Common myeloid progenitor, CD34-positive (primary cell): ENCODE measurements at places on chromosomes 7 and 10.
A peak's percentile ranks its signal among the peaks of the same experiment; 100 is the strongest.

DNA sequence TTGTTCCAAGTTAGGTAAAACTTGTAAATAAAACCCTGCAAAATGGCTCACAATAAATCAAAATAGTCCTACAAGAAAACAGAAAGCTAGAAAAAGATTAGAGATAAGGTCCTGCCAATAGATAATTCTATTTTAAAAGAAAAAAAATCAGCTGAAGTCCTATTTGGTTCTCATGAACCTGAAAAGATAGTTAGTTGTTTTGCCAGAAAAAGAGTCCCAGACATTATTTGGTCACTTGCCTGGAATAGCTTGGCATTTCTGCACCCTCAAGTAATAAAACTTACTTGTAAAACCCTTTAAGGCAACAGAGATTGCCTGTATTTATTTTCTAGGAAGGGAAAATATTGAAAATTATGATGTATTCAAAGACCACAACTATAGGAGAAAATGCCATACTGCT lies 47.7 kb downstream of the LRRN3 start:
- H3K27ac ChIP-seq, result peak overlapping the region; percentile 72
- H3K4me1 ChIP-seq, result peaks cover 25% of the 10 kb centered on the region
- no peak for DNase-seq
- no peaks in the 10 kb centered on the region for H3K36me3 ChIP-seq
- H3K27me3 ChIP-seq, result no peaks in the 10 kb centered on the region
- H3K4me3 ChIP-seq, result no peak overlapping the region

GRCh38 chr7:17774716-17775288 lies 165.5 kb downstream of the SNX13 start:
- H3K27ac ChIP-seq, result no peak overlapping the region
- no peak overlapping the region for H3K4me3 ChIP-seq
- H3K27me3 ChIP-seq, result no peaks in the 10 kb centered on the region
- H3K36me3 ChIP-seq, result no peaks in the 10 kb centered on the region
- peak; percentile 36 for DNase-seq
- H3K4me1 ChIP-seq, result peaks cover 8% of the 10 kb centered on the region

DNA sequence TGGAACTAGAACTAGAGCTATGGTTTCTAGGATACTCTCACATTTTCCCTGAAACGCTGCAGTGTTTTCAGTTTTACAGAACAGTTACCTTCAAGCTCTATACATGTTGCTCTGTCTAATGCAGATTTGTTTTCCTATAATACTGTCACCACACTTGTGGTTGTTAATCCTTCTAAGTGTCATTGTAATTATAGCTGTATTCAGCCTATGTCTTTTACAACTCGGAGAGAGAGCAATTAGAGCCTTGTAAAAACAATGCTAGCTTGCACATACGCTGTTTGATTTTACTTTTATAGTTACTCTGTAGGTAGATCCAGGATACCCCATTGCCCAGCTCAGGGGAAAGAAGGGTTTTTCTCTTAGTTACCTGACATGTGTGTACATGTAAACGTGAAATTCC lies 55.1 kb downstream of the ATOH7 start:
- no peak for DNase-seq
- H3K27me3 ChIP-seq, result no peaks in the 10 kb centered on the region
- no peaks in the 10 kb centered on the region for H3K36me3 ChIP-seq
- no peak overlapping the region for H3K4me3 ChIP-seq

- H3K27ac ChIP-seq, result no peak overlapping the region
- no peak overlapping the region for H3K4me3 ChIP-seq
- DNase-seq, result peak; percentile 72
- H3K36me3 ChIP-seq, result peaks cover 58% of the 10 kb centered on the region
These were observed 118.9 kb downstream of the APBB1IP start for GRCh38 chr10:26556748-26557640.

DNA sequence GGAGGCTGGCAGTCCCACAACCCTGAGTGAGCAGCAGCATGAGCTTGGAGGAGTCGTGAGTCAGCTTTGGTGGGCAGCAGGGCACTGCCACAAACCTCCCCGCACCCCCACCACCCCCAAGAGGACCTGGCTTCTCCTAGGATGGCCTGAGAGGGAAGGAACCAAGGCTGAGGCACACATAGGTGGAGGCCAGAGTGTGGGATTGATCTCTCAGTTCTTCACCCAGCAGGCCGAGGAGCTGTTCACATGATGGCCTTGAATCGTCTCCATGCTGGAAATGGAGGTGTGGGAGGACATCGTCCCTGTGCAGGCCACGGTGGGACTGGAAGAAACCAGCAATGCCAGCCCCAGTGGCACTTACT lies 17.4 kb upstream of the GDF10 start:
- no peak overlapping the region for H3K4me3 ChIP-seq
- H3K27me3 ChIP-seq, result peaks cover 2% of the 10 kb centered on the region
- H3K36me3 ChIP-seq, result no peaks in the 10 kb centered on the region
- H3K4me1 ChIP-seq, result no peaks in the 10 kb centered on the region
- no peak for DNase-seq
- H3K27ac ChIP-seq, result no peak overlapping the region

GRCh38 chr10:6643962-6644361 lies 63.9 kb upstream of the PRKCQ start:
- H3K27me3 ChIP-seq, result no peaks in the 10 kb centered on the region
- no peak overlapping the region for H3K4me3 ChIP-seq
- DNase-seq, result peak; percentile 36
- H3K4me1 ChIP-seq, result peaks cover 4% of the 10 kb centered on the region

DNA sequence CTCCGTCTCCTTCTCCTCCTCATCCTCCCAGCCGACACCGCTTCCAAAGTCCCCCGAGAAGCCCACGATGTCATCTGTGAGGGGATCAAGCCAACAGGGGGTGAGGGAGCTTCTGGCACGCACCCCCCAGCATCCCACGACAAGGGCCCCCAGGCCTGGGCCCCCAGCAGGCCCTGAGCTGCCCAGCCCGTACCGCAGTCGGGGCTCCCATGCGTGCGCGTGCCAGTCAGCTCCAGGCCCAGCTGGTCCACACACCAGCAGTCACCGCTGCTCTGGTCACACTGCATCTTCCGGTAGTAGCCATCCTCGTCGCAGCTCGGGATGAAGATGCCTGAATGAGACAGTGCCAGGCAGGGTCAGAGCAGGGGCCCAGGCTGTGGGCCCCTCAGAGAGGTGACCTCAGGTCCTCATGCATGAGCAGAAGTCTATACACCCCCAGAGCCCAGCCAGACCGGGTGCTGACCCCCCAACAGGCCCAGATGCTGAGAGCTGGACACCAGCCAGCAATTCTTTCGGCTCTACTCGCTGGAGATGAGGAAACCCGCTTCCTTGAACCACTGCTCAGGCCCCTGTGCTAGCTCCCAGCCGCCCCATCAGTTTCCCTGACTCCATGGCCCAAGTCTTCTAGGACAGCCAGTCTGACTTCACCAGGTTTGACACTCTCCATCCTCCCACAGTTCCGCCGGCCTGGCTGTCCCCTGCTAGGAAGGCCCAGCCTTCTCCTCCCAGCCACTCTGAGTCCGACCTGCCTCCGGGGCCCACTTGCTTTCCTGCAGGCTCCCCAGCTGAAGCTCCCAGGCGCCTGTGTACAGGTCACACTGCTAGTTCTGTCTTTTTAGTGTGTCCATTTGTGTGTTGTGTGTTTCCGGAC lies 25.3 kb downstream of the SPOCK2 start:
- DNase-seq, result no peak
- no peaks in the 10 kb centered on the region for H3K4me1 ChIP-seq
- H3K27me3 ChIP-seq, result no peaks in the 10 kb centered on the region
- no peak overlapping the region for H3K27ac ChIP-seq
- peaks cover 7% of the 10 kb centered on the region for H3K36me3 ChIP-seq

DNA sequence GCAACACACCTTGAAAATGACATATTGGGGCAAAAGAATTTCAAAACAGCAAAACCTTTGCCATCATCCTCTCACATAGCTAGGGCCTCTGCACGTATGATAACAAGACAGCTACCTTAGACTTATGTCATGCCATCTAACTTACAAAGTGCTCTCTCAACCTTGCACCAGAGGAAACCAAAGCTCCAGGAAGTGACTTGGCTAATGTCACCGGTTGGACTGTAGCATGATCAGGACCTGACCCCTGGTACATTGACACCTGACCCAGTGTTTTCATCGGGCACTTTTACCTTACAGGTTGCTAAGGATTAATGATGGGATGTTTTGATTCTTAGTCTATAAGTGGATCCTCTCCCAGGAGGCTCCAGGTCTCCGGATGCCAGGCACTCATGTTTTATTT lies 529.8 kb upstream of the GALNT17 start:
- H3K4me1 ChIP-seq, result no peaks in the 10 kb centered on the region
- DNase-seq, result no peak
- peaks cover 5% of the 10 kb centered on the region for H3K27me3 ChIP-seq
- H3K36me3 ChIP-seq, result peaks cover 5% of the 10 kb centered on the region

GRCh38 chr7:129494041-129494440 lies 8.3 kb upstream of the SMKR1 start:
- no peaks in the 10 kb centered on the region for H3K27me3 ChIP-seq
- peak; percentile 66 for DNase-seq
- H3K27ac ChIP-seq, result no peak overlapping the region
- peaks cover 10% of the 10 kb centered on the region for H3K4me1 ChIP-seq
- H3K4me3 ChIP-seq, result no peak overlapping the region

- peak overlapping the region; percentile 82 for H3K27ac ChIP-seq
- H3K27me3 ChIP-seq, result no peaks in the 10 kb centered on the region
- peak; percentile 87 for DNase-seq
- peaks cover 33% of the 10 kb centered on the region for H3K4me1 ChIP-seq
- H3K4me3 ChIP-seq, result peak overlapping the region; percentile 13
- H3K36me3 ChIP-seq, result no peaks in the 10 kb centered on the region
These were observed 42.1 kb downstream of the WBP1L start for GRCh38 chr10:102785818-102786217.

GRCh38 chr10:76736392-76736791 lies 901.2 kb downstream of the KCNMA1 start:
- no peak overlapping the region for H3K4me3 ChIP-seq
- no peak for DNase-seq
- no peaks in the 10 kb centered on the region for H3K4me1 ChIP-seq
- no peak overlapping the region for H3K27ac ChIP-seq

DNA sequence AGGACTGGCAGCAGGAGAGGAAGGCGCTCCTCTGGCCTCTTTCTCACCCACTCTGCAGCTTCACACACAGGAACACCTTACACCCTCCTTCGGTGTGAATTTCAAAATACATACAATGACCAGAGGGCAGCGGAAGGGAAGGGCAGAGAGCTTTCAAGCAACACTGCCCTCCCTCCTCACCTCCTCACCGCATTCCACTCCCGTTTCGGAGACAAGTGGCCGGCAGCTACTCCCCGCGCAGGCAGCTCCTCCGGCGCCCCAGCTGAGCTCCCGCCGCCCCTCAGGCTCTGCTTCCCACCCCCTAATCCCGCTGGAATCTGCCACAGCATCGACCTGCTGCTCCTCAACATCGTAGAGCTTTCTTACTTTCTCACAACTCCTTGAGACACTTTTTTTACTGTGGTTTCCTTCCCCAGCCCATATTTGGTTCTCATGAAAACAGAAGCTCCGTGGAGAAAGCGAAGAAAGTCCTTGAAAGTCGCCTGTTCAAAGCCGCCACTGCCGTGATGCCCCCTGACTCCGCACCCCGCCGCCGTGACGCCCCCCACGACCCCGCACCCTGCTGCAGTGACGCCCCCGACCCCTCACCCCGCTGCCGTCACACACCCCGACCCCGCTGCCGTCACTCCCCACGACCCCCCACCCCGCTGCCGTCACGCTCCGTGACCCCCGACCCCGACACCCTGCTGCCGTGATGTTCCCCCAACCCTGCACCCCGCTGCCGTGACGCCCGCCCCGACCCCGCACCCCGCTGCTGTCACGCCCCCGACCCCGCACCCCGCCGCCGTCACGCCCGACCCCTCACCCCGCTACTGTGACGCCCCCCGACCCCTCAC lies 14.6 kb upstream of the GPER1 start:
- H3K36me3 ChIP-seq, result no peaks in the 10 kb centered on the region
- H3K4me3 ChIP-seq, result peak overlapping the region; percentile 51
- no peaks in the 10 kb centered on the region for H3K27me3 ChIP-seq
- H3K4me1 ChIP-seq, result peaks cover 5% of the 10 kb centered on the region

DNA sequence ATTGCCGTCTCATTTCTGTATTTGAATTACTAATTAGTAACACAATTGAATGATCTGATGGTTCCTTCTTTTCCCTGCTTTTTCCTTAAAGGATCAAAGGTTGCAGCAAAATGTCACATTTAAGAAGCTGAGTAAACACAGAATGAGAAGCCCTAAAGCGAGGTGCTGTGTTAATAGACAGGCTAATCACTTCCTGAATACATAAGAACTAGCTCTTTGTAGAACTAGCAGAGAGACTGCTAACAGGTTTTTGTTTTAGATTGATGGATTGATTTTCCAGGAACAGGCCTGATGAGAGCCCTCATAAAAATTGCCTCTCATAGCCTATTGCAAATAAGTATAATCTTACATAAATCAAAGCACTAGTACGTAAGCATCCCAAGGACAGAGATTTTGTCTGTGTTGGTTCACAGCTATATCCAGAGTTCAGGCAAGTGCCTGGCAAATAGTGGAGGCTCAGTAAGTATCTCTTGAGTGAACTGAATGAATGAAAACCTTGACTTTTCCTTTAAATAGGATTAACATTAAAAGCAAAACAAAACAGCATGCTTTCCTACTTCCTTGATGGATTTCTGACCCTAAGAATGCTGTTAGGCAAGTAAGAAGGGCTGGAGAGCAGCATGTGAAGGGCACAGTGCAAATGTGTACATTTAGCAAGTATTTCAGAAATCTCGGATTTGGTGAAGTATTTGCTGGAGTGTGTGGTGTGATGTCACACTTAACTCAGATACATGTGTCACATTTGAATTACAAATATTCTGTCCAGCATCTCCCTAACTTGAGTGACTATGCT lies 3.3 kb downstream of the TMEM229A start:
- H3K36me3 ChIP-seq, result no peaks in the 10 kb centered on the region
- DNase-seq, result no peak
- no peak overlapping the region for H3K27ac ChIP-seq

DNA sequence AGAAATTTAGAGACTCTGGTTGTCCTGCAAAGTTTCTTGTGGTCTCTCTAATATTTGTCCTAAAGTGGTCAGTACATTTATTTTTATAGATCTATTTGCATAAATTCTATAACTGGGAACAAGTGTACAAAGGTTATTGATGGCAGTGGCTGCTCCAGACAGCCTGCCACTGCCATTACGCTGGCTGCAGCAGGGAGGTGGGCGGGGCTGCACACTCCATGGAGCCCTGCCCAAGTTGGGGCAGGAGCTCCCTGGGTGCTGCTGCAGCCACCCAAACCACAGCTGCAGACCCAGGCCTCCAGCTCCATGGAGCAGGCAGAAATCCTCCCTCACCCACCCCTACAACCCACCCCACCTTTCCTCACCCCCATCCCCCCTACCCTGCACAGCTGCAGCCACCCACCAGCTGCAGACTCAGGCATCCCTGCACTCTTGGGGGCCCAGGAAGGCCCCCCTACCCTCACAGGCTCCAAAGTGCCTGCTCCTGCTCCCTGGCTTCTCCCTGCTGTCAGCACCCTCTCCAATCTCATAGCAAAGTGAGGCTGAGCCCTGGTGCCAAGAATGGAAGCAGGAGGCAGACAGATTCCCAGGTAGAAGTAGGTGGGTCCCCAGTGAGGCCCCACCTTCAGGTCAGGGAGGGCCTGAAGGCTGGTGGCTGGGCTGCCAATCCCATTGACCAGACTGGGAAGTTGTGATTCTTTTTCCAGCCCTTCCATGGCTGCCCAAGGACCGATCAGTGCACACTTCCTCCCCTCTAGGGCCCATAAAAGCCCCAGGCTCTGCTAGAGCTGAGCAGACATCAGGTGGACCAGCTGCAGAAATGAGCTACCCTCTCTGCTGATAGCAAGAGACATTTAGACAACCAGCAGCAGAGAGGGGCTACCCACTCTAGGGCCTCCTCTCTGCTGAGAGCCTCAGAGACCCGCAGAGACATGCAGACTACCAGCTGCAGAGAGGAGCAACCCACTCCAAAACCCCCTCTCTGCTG lies 4.8 kb upstream of the CYP3A43 start:
- peaks cover 3% of the 10 kb centered on the region for H3K27me3 ChIP-seq
- no peak overlapping the region for H3K27ac ChIP-seq
- H3K36me3 ChIP-seq, result no peaks in the 10 kb centered on the region
- no peak for DNase-seq

GRCh38 chr7:25075459-25075858 lies 49.6 kb downstream of the CYCS start:
- DNase-seq, result no peak
- H3K27me3 ChIP-seq, result no peaks in the 10 kb centered on the region
- H3K4me3 ChIP-seq, result no peak overlapping the region
- peaks cover 11% of the 10 kb centered on the region for H3K4me1 ChIP-seq
